Left ventricle myocardium inferior (tissue), 1 donor: ENCODE measurements at places on chromosomes 3 and 15. TPM values are rescaled to one million over a fixed set of nuclear protein-coding genes. Genes with fewer than 3 reads are reported as not detected.

Gene ATP13A4
- 0.52 TPM for total RNA-seq

Gene NDN
- 35.2 TPM for total RNA-seq

- H3K4me1 ChIP-seq = no peaks in the 10 kb centered on the region
- no peak overlapping the region for H3K4me3 ChIP-seq
- H3K36me3 ChIP-seq = no peaks in the 10 kb centered on the region
- no peak overlapping the region for H3K27ac ChIP-seq
- H3K27me3 ChIP-seq = no peaks in the 10 kb centered on the region
- DNase-seq = no peak
Observed at GRCh38 chr3:72675243-72675642, 173.0 kb downstream of the SHQ1 start.

DNA sequence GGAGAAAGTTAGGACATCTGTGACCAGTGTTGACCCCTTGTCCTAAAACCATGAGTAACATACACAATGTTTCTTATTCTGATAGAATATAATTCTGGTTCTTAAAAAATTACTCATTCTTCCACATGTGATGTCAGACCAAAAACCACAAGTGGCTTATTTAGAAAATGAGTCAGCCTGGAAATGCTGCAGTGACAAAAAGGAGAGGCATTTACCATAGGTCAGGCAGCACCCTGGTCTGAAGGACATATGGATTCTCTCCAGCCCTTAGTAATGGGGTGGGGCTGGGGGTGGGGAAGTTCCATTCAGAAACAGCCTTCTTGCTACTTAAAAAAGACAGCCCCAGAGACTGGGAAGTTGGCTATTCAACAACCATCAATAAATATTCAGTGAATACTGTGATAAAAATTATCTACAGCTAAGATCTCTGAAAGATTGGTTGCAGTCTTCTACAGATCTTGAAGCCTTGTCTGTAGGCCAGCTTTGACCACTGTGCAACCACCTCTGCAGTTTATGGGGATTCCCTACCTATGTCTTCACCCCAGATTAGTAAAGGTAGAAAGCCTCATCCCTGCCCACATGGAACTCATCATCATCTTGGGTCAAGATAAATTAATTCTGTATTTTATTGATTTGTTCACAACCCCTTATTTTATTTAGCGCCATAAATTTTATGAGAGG, 34.9 kb upstream of the TIMP4 start:
- H3K27me3 ChIP-seq = no peaks in the 10 kb centered on the region
- no peak overlapping the region for H3K27ac ChIP-seq
- no peaks in the 10 kb centered on the region for H3K36me3 ChIP-seq
- no peak overlapping the region for H3K4me3 ChIP-seq
